HCT116 (cell line): ENCODE measurements at places on chromosomes 16 and 17. TPM values are rescaled to one million over a fixed set of nuclear protein-coding genes. Genes with fewer than 3 reads are reported as not detected.

Gene CRK
- 55.5 TPM for total RNA-seq

Gene PIK3R5
- total RNA-seq = 2.5 TPM

Gene P2RX1
- total RNA-seq = not detected

Gene CD300A
- 0.71 TPM for total RNA-seq

Gene PSMB3
- 346 TPM for total RNA-seq

Gene GRIN2A
- 0.02 TPM for total RNA-seq

Gene PROCA1
- total RNA-seq = 0.96 TPM

Gene IL32
- 13.7 TPM for total RNA-seq

Gene MMD
- 21.3 TPM for total RNA-seq

Gene ATP6V0C
- 187 TPM for total RNA-seq

Gene PRAC1
- total RNA-seq = not detected

GRCh38 chr17:59558039-59558438 lies 7.4 kb upstream of the DHX40 start:
- H3K27ac ChIP-seq = no peak overlapping the region
- no peaks in the 10 kb centered on the region for H3K36me3 ChIP-seq
- H3K4me1 ChIP-seq = no peaks in the 10 kb centered on the region
- DNase-seq = no peak
- H3K27me3 ChIP-seq = no peaks in the 10 kb centered on the region
- no peak overlapping the region for H3K4me3 ChIP-seq

- no peak for DNase-seq
- no peaks in the 10 kb centered on the region for H3K36me3 ChIP-seq
- H3K27me3 ChIP-seq = no peaks in the 10 kb centered on the region
- H3K4me3 ChIP-seq = no peak overlapping the region
- no peaks in the 10 kb centered on the region for H3K4me1 ChIP-seq
Observed at GRCh38 chr16:21651515-21651914, 893 bp downstream of the IGSF6 start.

DNA sequence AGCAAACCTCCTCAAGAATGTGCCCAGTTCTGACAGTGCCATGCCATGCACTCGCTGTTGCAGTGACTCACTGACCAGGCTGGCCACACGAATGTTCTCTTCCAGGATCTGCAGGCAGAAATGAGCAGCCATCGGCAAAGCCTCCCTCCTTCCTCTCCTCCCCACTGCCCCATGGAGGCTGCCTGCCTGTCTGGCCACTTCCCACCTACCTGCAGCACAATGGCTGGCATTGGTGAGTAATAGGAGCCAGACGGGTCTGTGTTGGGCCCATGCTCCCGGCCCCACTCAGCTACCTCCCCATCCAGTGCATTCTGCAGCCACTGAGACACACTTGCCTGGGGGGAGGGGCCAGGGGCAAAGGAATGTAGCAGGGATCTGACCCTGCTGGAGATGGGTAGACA lies 2.8 kb upstream of the MATCAP1 start:
- no peak overlapping the region for H3K4me3 ChIP-seq
- peaks cover 11% of the 10 kb centered on the region; the same call in 1 of the 2 replicates for H3K4me1 ChIP-seq
- no peak overlapping the region for H3K27ac ChIP-seq
- no peaks in the 10 kb centered on the region for H3K27me3 ChIP-seq
- H3K36me3 ChIP-seq = no peaks in the 10 kb centered on the region

- H3K4me1 ChIP-seq = peaks cover 13% of the 10 kb centered on the region
- H3K36me3 ChIP-seq = no peaks in the 10 kb centered on the region
- no peak for DNase-seq
- H3K27ac ChIP-seq = no peak overlapping the region
- no peak overlapping the region for H3K4me3 ChIP-seq
- H3K27me3 ChIP-seq = no peaks in the 10 kb centered on the region
Observed at GRCh38 chr16:56726283-56726682, 3.6 kb upstream of the NUP93 start.

GRCh38 chr17:13646411-13646810 lies 44.7 kb upstream of the HS3ST3A1 start:
- no peak overlapping the region for H3K4me3 ChIP-seq
- no peak for DNase-seq
- peaks cover under 1% of the 10 kb centered on the region; the same call in 1 of the 2 replicates for H3K27me3 ChIP-seq
- H3K4me1 ChIP-seq = no peaks in the 10 kb centered on the region
- H3K27ac ChIP-seq = no peak overlapping the region
- no peaks in the 10 kb centered on the region for H3K36me3 ChIP-seq

- DNase-seq = no peak
- H3K27ac ChIP-seq = no peak overlapping the region
- H3K27me3 ChIP-seq = no peaks in the 10 kb centered on the region
- H3K4me1 ChIP-seq = no peaks in the 10 kb centered on the region; the same call in 1 of the 2 replicates
Observed at GRCh38 chr16:35733971-35734702, 2274.7 kb downstream of the TP53TG3F start.

- H3K27ac ChIP-seq = peak overlapping the region; percentile 86
- H3K4me1 ChIP-seq = peaks cover 34% of the 10 kb centered on the region
- DNase-seq = no peak
- H3K27me3 ChIP-seq = no peaks in the 10 kb centered on the region
Observed at GRCh38 chr17:2338315-2338657, 985 bp downstream of the SGSM2 start.

- H3K36me3 ChIP-seq = no peaks in the 10 kb centered on the region
- no peak overlapping the region for H3K27ac ChIP-seq
- DNase-seq = peak; percentile 8
- no peak overlapping the region for H3K4me3 ChIP-seq
- no peaks in the 10 kb centered on the region for H3K4me1 ChIP-seq
Observed at GRCh38 chr16:77043076-77043475, 147.9 kb upstream of the MON1B start.

- H3K4me1 ChIP-seq = no peaks in the 10 kb centered on the region
- H3K4me3 ChIP-seq = no peak overlapping the region
- no peaks in the 10 kb centered on the region for H3K36me3 ChIP-seq
- DNase-seq = no peak
- H3K27me3 ChIP-seq = no peaks in the 10 kb centered on the region
- no peak overlapping the region for H3K27ac ChIP-seq
Observed at GRCh38 chr16:66913081-66913480, 5.6 kb downstream of the CDH16 start.

DNA sequence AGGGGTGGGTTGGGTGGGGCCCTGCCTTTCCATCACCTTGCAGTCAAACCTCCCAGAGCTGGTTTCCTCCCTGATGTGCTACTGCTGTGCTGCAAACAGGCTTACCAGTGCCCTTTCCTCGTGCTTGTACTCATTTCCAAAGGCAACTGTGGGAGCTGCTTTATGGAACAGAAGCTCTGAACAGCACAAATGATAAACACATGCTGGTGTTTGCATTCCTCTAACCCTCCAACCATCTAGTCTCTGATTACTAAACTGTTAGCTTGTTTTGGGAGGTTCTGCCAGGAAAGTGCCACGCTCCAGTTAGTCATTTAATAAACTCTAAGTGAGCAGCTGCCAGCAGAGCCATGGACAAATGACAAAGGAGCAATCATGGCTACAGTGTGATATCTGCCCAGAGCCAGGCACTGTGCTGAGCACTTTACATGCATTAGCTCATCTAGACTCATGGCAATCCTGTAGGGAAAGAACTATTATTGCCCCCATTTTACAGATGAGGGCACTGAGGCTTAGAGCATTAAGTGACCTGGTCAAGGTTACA lies 110.4 kb downstream of the VAT1L start:
- H3K27me3 ChIP-seq = peaks cover 26% of the 10 kb centered on the region; the same call in 1 of the 2 replicates
- no peaks in the 10 kb centered on the region for H3K36me3 ChIP-seq
- no peak overlapping the region for H3K27ac ChIP-seq
- no peak for DNase-seq

- H3K27ac ChIP-seq = no peak overlapping the region
- H3K36me3 ChIP-seq = no peaks in the 10 kb centered on the region
- DNase-seq = no peak
- no peaks in the 10 kb centered on the region for H3K27me3 ChIP-seq
Observed at GRCh38 chr16:31025339-31025738, 8.0 kb upstream of the STX4 start.

- H3K4me1 ChIP-seq = no peaks in the 10 kb centered on the region
- DNase-seq = no peak
- no peak overlapping the region for H3K27ac ChIP-seq
- H3K4me3 ChIP-seq = no peak overlapping the region
Observed at GRCh38 chr16:48546774-48547173, 63.2 kb downstream of the N4BP1 start.

DNA sequence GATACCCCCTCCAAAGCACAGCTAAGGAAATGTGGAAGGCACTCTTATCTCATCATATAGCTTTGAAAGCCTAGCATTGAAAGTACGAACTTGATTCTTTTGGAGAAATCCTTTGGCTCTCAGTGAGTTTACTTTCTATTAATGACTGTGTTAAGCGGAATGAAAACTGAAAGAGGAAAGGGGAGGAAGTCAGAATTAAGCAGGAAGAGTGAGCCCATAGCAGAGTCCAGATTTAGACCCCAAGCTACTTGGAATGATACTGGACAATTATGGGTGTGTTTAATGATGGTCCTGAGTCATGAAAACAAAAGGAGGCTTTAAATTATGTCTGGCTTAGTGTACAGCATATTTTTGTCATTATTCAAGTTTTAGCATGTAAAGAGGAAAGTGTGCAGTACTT lies 42.2 kb downstream of the TENT4B start:
- H3K27me3 ChIP-seq = no peaks in the 10 kb centered on the region
- H3K36me3 ChIP-seq = no peaks in the 10 kb centered on the region
- H3K27ac ChIP-seq = no peak overlapping the region
- H3K4me1 ChIP-seq = peaks cover 31% of the 10 kb centered on the region

GRCh38 chr16:84589975-84590719 lies 27.7 kb downstream of the COTL1 start:
- H3K4me1 ChIP-seq = no peaks in the 10 kb centered on the region; the same call in 1 of the 2 replicates
- H3K27ac ChIP-seq = no peak overlapping the region
- DNase-seq = no peak
- H3K4me3 ChIP-seq = no peak overlapping the region
- no peaks in the 10 kb centered on the region for H3K27me3 ChIP-seq
- H3K36me3 ChIP-seq = 0 out of 2 replicates have a peak, but pooled peaks cover 2% of the 10 kb centered on the region

GRCh38 chr17:80833952-80834892 lies 157.4 kb upstream of the CHMP6 start:
- H3K4me3 ChIP-seq = no peak overlapping the region

- no peaks in the 10 kb centered on the region for H3K36me3 ChIP-seq
- DNase-seq = peak; percentile 8
- H3K4me3 ChIP-seq = no peak within 1 kb of the TSS
- no peaks in the 10 kb centered on the region for H3K4me1 ChIP-seq
- no peak within 1 kb of the TSS for H3K27ac ChIP-seq
- peaks cover 66% of the 10 kb centered on the region for H3K27me3 ChIP-seq
Observed at GRCh38 chr17:29005936-29006511, at the start of gene SEZ6. SEZ6 (minus strand) TSS chr17:29006033; CDS start chr17:29005869, 164 bp downstream.

GRCh38 chr17:2487306-2487705 lies 24.4 kb downstream of the METTL16 start:
- peaks cover 9% of the 10 kb centered on the region; the same call in 1 of the 2 replicates for H3K4me1 ChIP-seq
- H3K27ac ChIP-seq = no peak overlapping the region
- H3K27me3 ChIP-seq = no peaks in the 10 kb centered on the region
- no peak for DNase-seq

- H3K27ac ChIP-seq = no peak overlapping the region
- H3K27me3 ChIP-seq = peaks cover 8% of the 10 kb centered on the region; the same call in 1 of the 2 replicates
- H3K4me1 ChIP-seq = no peaks in the 10 kb centered on the region
Observed at GRCh38 chr16:8511464-8511863, 78.8 kb downstream of the TMEM114 start.

GRCh38 chr17:14688134-14688533 lies 387.3 kb downstream of the HS3ST3B1 start:
- no peaks in the 10 kb centered on the region for H3K27me3 ChIP-seq
- no peak for DNase-seq
- no peak overlapping the region for H3K4me3 ChIP-seq
- H3K4me1 ChIP-seq = no peaks in the 10 kb centered on the region

DNA sequence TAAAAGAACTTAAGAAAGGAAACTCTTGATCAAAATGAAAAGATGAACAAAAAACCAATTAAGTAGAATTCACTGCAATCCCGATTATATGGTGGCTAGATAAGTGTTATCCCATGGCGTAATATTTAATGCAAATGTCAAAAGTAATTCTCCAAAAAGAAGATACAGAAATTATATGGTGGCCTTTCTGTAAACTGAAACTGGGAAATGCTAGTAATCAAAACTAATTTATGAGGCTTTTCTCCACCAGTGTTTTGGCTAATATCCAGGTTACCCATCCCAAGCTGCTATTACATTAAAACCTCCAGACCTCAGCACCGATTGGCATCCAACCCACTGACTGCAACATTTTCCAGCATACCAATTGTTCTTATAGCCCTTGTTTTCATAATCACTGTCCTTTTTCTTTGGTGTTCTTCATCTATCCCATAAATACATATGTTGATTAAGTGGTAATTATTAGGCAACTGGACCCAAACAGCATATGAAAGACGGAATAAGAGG lies 77.2 kb upstream of the TNRC6A start:
- no peak overlapping the region for H3K4me3 ChIP-seq
- no peaks in the 10 kb centered on the region for H3K36me3 ChIP-seq
- no peak for DNase-seq
- H3K27ac ChIP-seq = no peak overlapping the region
- H3K27me3 ChIP-seq = no peaks in the 10 kb centered on the region

DNA sequence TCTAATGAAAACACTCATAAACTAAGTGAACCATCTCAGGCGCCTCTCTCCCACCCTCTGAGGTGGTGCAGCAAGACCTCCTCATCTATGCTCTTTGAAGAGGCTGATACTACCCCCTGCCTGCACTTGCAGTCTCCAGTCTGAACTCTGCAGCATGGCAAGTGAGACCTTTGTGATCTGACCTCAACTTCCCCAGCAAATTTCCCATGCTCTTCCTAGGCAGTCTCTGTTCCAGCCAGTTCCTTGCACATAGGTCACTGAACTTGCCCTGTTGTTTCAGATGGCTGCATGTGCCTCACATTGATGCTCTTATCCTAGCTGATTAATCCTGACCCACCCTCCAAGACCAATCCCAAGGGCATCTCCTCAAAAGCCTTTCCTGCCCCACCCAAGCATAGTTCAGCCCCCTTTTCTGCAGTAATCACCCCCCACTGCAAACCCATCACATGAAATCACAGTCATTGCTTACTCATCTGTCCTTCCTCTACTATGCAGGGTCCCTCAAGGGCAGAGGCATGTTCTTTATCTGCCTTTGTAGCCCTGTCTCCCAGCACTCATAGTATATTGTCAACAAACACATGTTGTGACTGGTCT lies 42.0 kb downstream of the TBX21 start:
- no peak overlapping the region for H3K27ac ChIP-seq
- no peaks in the 10 kb centered on the region for H3K4me1 ChIP-seq
- H3K27me3 ChIP-seq = peaks cover 16% of the 10 kb centered on the region; the same call in 1 of the 2 replicates
- H3K36me3 ChIP-seq = no peaks in the 10 kb centered on the region

DNA sequence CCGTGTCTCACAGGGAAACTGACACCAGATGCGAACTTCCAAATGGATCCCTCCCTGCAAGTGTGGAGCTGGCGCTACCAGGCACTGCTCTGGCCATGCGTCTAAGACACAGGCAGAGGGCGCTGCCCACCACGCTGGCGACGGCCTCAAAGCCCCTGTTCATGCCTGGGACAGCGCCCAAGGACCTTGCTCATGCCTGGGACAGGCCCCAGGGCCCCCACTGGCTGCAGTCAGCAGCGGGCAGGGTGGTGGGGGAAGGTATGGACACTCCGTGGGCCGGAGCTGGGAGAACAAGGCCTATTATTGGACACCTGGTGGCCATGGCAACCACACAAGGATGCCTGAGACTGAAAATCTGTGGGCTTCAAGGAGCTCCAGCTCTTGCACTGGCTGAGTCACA lies 8.8 kb downstream of the ZG16B start:
- no peaks in the 10 kb centered on the region for H3K27me3 ChIP-seq
- H3K4me3 ChIP-seq = no peak overlapping the region
- H3K27ac ChIP-seq = peak overlapping the region; percentile 7
- no peak for DNase-seq
- H3K36me3 ChIP-seq = no peaks in the 10 kb centered on the region

GRCh38 chr17:77264617-77265230 lies 124.0 kb downstream of the SEC14L1 start:
- no peaks in the 10 kb centered on the region for H3K36me3 ChIP-seq
- no peaks in the 10 kb centered on the region for H3K27me3 ChIP-seq
- H3K4me1 ChIP-seq = peaks cover 6% of the 10 kb centered on the region; the same call in 1 of the 2 replicates
